ENCODE measurements at places on chromosomes 3 and 15. TPM values are rescaled to one million over a fixed set of nuclear protein-coding genes. Genes with fewer than 3 reads are reported as not detected.

The NTRK3 gene
- not detected for total RNA-seq

The PRRT3 gene
- total RNA-seq, result 8.3 TPM

The CELSR3 gene
- 24.4 TPM for total RNA-seq

The DAZL gene
- total RNA-seq, result 0.13 TPM
